ENCODE measurements at places on chromosomes 6 and 20.

- no peak for DNase-seq
Observed at GRCh38 chr6:120576061-120576460, 758.2 kb downstream of the TBC1D32 start.

DNA sequence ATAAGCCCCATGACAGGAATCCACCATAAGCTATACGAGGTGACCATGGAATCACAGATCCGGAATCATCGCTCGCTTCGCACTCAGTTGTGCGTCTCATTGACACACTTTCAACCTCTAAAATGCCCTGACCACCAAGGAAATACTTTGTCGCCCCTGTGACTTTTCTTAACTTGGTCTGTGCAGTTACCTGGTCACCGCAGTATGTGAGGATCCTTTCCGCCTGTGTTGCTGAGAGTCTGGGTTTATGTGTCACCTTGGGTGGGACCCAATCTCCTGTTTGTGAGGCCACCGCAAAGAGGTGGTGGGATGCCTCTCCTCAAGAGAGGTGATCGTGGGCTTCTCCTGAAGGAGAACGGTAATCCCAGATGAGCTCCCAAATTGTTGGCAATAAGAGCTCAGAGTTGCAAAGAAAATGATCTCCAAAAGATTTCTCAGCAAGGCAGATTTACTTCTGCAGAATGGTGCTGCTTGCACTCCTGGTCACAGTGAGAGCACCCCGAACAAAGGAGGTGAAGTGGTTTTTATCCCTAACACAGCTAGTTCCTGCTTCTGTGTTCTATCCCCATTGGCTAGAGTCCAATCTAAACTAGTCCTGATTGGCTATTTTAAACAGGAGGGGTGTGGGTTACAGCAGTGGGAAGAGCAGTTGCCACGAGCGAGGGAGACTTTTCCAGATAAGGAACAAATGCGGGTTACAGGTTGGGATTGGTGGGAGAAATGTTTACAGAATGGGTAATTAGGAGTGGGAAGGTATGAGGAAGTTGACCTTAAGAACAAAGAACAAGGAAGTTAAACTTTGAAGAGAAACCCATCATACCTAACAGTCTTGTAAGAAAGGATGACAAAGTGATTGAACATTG, 9.1 kb upstream of the ZNFX1 start:
- no peak for DNase-seq

DNA sequence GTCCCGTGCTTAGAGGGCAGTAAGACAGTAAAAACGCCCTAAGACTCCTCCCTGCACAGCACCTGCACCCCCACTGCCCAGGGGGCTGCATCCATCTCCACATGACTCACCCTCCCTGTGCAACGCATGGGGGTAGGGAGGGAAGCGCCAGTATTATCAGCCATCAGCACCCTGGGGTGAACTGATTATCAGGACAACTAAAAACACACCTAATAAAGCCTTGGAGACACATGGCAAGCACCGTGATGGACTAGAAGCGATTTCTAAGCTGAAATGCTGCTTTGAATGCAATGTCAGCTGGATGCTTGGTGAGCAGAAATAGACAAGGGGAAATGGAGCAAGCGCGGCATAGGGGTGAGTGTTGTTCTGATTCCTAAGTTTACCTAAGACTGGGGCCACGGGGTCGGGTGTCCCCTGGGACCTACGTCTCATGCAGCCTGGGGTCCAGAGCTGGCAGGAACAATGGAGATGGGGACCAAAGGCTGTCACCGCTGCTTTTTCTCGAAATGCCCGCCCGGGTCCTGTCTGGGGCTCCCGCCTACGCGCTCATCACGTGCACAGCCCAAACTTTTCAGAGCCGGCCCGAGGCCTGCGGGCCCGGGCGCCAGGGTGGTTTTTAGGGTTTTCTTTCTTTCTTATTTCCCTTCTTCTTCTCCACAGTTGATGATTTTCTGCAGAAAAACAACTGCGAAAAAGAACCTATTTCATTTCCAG, 702 bp upstream of the TNFAIP3 start:
- no peak for DNase-seq

DNA sequence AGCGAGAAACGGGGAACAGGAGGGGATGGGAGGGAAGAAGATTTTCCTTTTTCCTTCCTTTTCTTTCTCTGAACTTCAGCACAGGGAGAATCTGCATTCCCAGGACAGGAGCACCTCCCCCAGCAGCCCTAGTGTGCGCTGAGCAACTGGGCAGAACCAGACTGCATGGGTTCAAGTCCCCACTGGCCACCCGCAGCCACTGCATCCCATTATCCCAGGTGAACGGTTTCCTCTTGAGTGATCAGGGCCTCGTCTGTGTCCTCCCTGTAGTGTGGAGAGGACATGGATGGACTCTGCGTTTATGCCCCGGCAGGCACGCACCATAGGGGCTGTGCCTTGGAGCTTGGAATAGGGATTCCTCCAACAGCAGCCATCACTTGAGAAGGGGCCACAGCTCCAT, 53.0 kb downstream of the ANKRD60 start:
- no peak for DNase-seq

- no peak for DNase-seq
Observed at GRCh38 chr6:33391922-33392594, 435 bp downstream of the KIFC1 start.

DNA sequence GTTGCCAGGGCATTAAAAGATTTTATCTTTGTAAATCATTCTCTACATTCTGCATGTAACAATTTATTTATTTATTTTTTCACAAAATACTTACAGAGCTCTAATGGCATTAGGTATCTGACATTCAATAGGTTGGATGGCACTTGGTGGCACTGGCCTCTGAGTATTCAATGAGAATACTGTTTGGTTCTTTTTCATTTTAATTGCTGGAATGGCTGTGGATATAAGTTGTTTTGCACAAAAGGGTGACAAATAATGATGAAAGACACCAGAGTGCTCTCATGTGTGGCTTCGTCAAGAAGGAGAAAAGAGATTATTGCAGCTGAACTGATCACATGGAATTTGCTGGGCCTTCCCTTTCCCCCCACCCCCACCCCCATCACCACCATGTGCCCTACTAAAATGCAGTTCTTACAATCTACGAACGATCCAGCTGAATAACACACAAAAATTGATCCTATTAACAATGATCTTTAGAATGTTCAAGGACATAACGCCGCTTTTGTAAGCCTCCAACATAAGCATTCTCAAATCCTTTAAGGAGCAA, 195.2 kb upstream of the POU3F2 start:
- DNase-seq: no peak

DNA sequence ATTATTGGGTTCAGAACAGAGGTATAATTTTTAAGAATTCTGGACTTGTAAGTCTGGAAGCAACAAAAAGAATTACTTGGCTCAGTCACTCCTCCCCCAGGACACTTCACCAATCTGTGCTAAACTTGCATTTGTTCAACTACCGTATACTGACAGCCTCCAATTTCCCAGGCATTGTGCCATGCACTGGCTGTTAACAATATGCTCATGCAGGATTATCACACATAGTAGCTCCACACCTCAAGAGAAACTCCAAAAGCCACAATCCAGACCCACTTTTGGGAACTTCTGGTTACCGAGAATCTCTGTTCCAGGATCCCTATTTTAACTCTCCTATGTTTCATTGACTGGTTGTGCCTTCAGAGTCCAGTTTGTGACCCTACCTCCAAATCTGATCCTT, 7.7 kb downstream of the ADGRF1 start:
- DNase-seq: no peak

- no peak for DNase-seq
Observed at GRCh38 chr6:105606831-105607463, 204.1 kb upstream of the PREP start.

DNA sequence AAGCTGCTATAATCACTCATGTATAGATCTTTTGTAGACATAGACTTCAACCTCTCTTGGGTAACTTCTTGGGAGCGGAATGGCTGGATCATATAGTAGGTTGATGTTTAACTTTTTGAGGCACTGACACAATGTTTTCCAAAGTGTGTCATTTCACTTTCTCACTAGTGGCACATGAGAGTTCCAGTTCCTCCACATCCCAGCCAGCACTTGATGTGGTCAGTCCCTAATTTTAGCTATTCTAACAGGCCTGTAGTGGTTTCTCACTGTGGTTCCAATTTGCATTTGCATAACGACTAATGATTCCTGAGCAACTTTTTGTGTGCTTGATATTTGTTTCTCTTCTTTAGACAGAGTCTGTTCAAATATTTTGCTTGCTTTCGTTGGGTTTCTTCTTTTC, 221.3 kb downstream of the DLL1 start:
- DNase-seq: no peak

DNA sequence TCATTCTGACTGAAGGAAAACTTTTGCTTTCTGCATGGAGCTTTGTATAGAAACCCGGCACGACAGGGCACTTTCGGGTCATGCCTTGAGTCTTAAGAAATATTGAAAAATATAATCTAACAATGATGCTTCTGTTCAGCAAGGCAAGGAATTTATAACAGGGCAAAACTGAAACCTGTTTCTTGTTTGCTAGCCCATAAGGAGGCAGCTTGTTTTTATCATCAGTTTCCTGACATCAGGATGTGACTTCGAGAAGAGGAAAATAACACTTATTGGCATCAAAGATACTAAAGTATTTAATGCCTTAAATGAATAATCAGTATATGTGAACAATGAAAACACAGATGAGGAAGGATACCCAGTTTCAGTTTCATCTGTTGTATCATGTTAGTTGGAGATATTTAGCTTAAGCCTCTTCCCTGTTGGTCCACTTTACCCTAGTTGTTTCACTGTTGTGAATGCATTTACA, 146.5 kb downstream of the CDKAL1 start:
- DNase-seq: peak; percentile 43

DNA sequence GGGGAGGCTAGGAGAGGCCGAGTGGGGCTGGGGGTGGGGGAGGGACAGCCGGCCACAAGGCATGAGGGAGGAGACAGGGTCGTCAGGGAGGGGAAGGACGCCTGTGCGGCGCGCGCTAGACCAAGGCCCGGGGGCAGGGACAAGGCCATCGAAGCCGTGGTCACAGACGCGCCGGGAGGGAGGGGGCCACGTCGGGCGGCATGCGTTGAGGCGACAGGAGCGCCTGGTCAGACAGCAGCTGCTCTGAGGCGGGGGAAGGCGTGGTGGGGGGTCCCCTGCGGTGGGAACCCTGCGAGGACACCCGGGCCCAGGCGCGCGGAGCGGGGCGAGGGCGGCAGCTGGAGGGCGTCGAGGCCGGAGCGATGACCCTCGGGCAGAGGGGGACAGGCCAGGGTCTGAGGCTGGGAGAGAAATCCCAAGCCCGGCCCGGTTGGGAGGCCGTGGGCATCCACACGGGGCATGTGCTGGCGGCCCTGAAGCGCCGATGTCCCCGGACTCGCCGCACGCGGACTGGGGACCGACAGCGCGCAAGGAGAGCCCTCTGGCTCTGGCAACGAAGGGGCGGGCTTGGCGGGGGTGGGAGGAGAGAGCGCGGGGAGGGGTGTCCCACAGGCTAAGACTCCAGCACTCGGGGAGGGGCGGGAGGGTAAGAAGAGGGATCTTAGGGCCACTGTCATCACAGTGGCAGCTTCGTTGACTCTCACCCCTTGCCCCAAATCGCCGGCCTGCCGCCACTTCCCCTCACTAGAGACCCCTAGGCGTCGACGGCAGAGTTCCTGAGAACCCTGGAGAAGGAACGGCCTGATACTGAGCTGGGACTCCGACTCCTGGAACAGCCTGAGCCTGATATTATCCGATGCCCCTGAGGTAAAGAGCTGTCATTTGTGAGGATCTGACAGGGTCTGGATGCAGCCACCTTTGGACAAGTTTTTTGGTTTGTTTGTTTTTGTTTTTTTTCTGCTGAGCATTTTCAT, 5.0 kb downstream of the TMEM239 start:
- no peak for DNase-seq

- DNase-seq: no peak
Observed at GRCh38 chr6:137487181-137487868, 6.9 kb downstream of the OLIG3 start.

- DNase-seq: no peak
Observed at GRCh38 chr20:60473211-60473610, 515.0 kb downstream of the CDH26 start.

GRCh38 chr6:27911956-27912446, at the start of gene OR2B2:
OR2B2 (minus strand) TSS chr6:27912396; CDS start chr6:27912319, 77 bp downstream.
- no peak for DNase-seq

- peak; percentile 75 for DNase-seq
Observed at GRCh38 chr6:166997768-166998255, 1.4 kb upstream of the CEP43 start.

- DNase-seq: no peak
Observed at GRCh38 chr20:63280929-63281545, 8.4 kb downstream of the ARFGAP1 start.

DNA sequence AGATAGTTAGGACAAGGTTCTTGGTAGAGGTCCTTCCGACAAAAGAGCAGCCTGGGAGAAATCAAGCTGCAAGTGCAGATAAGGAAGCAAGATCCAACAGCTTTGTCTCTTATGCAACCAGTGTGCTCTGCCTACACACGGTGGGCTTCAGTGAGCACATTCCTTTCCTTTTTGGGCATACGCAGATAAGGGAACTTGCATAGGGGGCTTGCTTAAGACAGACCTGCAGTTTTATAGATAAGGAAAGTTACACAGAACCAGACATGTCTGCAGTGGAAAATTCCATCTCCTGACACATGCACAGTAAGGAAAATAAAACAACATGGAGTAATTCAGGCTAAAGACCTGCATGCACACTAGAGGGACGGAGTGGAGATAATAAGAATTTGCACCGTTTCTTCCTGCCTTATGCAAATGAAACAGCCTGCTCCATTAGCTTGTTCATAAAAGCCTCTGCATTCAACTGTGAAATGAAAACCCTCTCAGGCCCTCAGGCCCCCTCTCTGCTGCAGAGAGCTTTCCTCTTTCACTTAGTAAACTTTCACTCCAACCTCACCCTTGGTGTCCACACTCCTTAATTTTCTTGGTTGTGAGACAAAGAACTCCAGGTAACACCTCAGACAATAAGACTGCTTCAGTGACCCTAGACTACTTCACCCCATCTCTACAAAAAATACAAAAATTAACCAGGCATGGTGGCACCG, 97.5 kb upstream of the MYLIP start:
- no peak for DNase-seq

DNA sequence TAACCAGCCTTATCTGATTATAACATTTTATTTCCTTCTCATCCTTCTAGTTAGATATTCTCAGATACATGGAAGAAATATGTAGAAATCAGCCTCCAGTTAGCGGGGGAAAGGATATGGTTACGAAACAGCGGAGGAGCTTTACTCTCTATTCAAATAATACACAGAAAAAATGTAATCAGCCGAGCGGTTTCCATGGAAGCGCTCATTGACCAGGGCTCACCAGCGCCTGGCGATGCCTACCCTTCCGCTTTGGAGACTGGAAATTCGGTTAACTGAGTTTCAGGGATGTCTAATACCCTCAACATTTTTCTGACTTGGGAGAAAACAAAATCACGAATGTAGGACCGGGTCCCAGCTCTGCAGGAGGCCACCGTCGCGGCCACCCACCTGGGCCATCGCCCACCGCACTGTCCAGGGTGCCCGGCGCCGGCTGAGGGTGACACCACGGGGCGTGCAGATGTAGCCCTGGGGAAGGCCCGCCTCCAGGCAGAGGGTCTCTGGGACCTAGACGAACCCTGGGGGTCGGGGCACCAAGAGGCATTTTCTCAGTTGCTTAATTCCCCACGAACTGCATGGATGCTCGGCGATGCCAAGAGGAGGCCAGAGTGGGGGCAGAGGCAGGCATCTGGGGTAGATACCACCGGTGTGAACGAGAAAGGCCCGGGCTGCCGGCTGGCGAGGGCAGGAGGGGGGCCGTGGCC, 1.7 kb downstream of the PRR18 start:
- DNase-seq: no peak

- no peak for DNase-seq
Observed at GRCh38 chr6:137901454-137901853, 34.4 kb downstream of the TNFAIP3 start.

GRCh38 chr6:37488476-37488875, 11.2 kb downstream of the CCDC167 start:
- no peak for DNase-seq
